Activated CD4-positive, alpha-beta T cell treated with anti-CD3 and anti-CD28 coated beads for 1 hour (primary cell): ENCODE measurements at places on chromosomes 7 and 10.

DNA sequence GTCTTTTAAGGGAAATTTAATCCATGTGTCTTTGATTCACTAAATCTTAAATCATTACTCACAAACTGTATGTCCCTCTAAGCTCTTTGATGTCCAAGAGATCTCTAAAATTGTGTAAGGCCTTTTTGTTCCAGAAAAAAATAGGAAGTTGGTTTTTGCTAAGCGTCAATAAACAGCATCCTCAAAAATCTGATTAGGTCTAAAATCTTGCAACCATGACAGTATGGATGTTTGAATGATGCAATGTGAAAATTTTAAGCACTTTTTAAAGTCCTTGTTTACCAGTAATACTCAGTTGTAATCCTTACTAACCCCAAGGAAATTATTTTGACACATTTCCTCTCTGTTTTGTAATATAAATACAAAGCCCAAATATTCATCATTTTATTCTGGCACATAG, 6.8 kb downstream of the MET start:
- no peak for DNase-seq

DNA sequence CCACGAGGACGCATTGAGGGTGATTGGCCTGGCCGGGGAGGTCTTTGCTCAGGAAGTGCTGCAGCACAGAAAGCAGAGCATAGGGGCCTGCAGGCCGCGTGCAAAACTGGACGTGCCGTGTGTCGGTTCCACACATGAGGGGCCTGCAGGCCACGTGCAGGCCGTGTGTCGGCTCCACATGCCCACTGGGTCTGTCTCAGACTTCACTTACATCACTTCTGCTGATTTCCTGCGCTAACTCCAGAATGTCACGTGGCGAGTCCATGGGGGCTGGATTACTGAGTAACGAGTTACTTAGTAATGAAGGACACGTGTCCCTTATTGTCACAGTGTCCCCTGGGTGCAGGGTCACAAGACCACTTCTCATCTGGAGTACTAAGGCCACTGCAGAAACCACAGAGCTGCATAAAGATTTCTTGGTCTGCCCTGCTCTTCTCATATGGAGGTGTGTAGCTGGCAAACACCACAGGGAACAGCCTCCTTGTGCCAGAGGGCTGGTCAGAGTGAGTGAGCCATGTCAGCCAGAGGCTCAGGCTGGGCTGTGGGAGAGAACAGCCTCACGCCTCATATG, 60.8 kb downstream of the GDI2 start:
- no peak for DNase-seq

DNA sequence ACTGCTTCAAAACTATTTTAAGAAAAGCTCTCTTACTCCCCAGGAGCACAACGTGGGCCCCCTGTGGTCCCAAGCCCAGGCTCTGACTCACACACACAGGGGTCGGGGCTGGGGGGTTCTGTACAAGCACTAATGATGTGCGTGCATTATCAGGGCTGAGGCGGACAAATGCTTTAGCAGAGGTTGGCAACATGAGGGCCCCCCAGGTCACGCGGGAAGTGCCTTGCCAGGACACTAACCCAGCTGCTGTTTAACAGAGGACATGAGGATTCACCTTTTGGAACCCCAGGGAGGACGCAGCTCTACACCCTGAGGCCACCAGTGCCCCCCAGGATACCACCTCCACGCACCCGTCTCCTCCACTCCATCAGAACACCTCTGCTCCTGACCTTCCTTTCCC, 342.8 kb downstream of the DNAJB6 start:
- no peak for DNase-seq

DNA sequence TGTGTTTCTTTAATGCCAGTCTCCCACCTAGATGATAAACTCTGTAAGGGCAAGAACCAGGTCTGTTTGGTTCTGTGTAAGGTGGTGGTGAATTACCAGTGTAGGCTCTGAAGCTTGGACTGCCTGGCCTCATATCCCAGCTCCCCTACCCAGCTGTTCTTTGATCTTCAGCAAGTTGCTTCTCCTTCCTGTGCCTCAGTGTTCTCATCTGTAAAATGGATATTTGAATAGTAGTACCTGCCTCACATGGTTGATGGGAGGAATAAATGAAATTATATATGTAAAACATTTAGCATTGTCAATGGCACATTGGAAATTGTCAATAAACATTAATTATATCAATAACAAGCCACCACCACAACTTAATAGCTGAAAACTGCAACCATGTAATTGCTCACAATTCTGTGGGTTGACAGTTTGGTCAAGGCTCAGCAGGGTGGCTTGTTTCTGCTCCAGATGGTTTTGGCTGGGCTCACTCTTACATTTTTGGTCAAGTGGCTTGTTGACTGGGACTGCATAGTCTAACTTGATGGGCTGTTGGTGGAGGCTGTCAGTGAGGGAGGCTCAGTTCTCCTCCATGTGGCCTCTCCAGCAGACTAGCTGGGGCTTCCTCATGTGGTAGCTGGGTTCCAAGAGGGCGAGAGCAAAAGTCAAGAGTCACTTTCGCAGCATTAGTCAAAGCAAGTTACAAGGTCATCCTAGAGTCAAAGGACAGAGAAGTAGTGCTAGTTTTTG, 84.5 kb upstream of the DUSP5 start:
- DNase-seq: no peak

DNA sequence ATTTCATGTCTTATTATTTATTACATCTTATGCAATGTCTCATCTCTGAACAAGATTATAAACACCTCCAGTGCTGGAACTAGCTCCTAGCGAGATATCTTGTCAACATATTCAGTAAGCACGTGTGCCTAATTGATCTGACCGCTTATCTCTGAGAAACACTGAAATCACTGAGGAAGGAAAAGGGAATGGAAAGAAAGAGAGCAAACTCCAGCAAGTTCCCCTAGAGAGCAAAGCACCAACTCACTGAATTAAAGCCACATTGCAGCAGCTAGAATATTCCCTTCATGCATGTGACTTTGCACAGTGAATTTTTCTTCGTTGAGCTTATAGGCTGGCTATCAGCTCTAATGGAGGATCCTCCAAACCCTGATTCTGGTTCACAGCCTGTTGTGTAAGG, 177.1 kb upstream of the FRMD4A start:
- no peak for DNase-seq

DNA sequence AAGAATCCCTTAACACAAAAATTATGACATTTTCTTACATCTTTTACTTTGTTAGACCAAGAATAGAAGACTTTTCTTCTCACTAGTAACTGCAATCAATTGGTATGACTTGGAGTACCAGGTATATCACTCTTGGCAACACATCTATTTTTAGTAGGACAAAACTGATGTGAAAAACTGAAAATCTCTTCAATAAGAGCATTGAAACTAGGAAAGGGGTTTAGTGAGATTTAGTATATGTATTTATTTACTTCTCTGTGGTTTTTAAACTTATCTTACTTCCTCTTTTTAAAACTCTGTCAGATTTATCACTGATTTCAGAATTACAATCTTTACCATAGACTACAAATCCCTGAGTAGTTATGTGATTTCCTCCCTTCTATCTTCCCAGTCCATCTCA, 366.2 kb downstream of the PCDH15 start:
- no peak for DNase-seq

DNA sequence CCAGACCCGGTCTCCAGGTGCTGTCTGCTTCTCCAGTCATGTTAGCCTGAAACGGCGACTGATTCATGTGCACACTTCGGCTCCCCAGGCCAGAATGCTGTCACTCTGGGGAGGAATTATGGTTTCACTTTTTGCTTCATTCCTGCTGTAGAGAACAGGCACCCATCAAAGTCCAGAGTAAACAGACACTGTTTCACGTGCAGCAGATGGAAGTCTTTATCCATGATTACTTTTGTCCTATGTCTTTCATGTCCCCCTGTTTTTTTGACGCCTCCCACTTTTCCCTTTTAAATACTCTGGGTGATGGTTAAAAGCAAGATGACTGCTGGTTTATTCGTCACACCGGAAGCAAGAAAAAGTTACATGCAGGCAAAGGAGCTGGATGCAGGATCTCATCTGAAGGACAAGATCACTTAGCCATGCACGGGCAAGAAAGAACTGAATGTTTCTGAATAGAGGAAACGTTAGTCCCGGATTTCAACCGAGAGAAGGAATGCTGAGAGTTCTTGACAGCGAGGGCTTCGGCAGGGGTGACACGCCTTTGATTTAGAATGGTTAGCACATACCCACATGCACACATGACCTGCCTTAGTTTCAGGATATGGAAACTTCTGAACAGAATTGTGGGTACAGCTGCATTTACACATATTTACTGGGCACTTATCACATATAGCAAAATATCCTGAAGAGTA, 250.0 kb upstream of the KLF6 start:
- no peak for DNase-seq
